CD4-positive, alpha-beta T cell treated with Interleukin-1 beta for 1 hour (primary cell): ENCODE measurements at places on chromosomes 11 and 22.

DNA sequence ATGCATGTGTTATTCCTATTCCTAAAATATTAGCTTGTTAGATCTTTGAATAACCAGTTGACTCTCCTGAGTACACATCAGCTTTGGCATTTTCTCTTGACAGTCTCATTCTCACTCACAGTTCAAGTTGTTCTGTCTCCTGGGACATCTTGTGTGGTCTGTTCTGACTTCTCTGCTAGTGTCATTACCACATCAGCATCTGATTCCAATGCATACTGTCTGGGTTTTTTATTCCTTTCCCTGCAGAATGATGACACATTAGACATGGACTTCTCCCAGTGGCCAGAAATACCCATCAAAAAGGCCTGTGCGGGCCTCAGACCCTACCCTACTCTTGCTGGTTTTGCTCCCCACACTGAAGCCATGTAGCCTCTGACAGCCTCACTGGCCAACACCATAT lies 2.7 kb downstream of the ZNF74 start:
- no peak for DNase-seq

DNA sequence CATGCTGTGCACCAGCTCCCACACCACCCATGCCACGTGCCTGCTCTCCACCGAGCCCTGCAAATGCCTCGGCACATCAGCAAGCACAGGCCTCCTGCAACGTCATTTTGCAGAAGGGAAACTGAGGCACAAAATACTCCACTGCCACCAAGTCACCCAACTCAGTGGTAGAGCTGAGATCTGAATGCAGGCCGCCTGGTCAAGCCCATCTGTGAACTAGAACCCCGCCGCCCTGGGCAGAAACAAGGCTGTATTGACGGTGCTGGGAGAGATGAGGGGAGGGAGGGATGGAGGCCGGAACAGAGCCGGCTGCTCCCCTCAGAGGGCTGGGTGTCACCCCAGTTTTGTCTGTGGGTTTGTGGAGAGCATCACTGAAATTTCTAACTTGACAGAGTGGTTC lies 81.4 kb downstream of the CDKN1C start:
- DNase-seq, result no peak

DNA sequence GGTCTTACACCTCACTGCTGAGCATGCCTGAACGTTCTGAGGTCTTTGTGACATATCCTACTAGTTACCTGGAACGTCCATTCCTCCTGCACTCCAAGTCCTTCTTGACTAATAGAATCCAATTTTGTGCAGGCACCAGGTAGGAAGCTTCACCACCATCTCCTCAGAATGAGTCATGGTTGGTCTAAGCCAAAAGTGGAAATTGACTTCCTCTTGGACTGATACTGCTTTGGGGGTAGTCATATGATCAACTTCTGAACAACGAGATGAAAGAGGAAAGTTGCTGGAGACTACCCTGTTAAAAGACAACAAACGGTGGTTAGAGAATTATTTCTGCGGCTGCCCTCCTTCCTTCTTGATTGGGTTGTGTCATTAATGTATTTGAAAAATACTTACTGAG lies 374.2 kb upstream of the LARGE1 start:
- DNase-seq, result no peak

DNA sequence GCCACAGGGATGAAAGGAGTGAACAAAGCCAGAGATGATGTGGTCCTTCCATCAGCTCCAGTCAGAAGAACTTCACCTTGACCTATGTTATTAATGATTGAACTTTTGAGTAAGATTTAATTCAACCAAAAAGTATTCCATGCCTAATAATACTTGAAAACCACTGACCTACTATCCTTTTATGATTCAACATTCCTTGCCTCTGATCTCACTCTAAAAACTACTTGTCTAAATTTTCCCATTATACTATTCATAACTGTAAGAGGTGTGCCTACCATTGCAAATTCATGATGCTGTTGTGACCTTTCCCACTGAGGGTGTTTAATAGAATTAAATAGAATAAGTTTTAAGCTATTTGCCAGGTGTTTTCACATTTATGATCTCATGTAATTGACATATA lies 164.7 kb upstream of the GUCY1A2 start:
- DNase-seq, result no peak

DNA sequence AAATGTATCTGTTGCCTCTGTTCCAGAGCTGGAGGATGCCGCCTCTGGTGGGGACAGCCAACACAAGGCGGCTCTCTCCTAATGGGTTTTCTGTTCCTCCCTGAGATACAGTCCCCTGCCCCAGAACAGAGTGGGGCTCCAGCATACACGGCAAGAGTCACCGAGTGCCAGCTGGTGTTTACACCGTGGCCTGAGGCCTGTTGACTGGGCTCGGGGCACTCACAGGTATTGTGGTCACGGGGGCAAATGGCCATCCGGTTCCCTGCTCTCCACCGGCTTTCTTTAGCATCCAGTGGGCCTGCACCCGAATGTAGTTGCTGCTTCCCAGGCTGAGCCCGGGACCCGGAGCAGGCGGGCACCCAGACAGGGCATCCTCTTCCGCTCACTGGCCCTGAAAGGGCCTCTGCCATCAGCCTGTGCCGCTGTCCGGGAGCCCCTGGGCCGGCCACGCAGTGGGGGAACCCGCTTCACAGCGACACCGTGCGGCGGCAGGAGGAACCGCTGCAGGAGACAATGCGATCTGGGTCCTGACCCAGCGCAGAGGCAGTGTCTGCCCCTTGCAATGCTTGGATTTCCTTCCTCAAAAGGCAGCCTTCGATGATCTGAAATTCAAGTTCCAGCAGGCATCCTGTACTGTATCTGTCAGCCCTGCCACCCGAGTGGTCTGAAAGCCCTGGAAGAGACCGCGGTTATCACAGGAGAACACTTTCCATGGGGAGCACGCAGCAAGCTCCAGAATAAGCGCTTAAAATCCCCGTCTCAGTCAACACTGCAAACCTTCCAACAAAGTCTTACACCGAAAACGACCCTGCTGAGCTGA lies 859 bp upstream of the KRTAP5-5 start:
- DNase-seq, result peak; percentile 69
